ELR (cell line): ENCODE measurements at places on chromosomes 16 and 17.

- no peak for DNase-seq
Observed at GRCh38 chr16:16001596-16002255, 52.3 kb downstream of the ABCC1 start.

DNA sequence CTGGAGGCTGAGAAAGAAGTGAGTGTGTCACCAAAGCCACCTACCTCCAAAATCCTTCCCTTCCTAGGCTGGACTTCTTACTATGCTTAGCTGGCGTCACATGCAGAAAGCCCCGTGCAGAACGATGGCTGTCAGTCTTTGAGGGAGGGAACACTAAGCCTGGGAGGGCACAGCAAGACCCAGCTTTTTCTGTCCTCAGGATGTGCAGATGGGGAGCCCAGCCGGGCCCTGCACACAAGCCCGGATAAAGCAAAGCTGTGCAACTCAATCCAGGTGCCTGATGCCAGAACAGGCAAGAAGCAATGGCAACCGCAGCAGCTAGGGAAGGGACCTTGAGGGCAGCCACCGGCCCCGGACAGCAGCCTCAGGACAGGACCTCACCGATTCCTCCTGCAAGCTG lies 13.9 kb upstream of the USP36 start:
- no peak for DNase-seq

GRCh38 chr16:25257956-25258860 lies 563 bp upstream of the ZKSCAN2 start:
- peak; percentile 90 for DNase-seq

DNA sequence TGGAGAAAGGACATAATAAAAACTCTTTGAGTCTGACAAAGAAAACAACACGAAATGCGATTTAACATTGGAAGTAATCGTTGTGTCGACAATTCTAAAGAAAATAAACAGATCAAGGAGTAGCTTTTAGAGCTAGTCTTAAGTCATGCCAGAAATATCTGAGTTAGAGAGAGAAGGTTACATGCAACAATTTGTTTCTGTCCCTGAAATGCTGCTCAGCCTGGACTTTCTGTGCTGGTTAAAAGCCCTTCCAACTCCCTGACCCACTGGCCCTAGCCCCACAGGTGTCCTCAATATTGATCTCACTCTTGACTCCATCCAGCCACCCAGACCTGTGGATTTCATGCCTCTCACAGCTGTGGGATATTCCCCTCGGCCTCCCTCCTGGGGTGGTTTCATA lies 33.2 kb upstream of the TEX2 start:
- no peak for DNase-seq

- DNase-seq: peak; percentile 94
Observed at GRCh38 chr17:50094243-50094752, 853 bp upstream of the PDK2 start.

GRCh38 chr16:3952737-3953131 lies 72.2 kb upstream of the CREBBP start:
- DNase-seq: no peak

DNA sequence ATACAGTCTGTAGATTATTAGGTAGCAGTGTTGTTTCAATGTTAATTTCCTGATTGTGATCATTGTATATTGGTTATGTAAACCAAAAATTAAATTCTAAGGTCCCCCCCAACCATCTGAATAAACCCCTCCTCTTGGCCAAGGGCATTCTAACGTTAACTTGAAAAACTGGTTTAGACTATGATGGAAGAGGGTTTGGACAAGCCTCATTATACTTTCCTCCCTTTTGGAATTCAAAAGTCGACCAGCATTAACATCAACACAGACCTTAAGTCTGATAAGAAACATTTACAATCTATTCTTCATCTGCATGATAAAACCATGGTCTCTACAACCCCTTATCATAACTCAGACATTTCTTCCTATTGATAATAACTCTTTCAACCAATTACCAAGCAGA lies 20.6 kb upstream of the KIFC3 start:
- no peak for DNase-seq

DNA sequence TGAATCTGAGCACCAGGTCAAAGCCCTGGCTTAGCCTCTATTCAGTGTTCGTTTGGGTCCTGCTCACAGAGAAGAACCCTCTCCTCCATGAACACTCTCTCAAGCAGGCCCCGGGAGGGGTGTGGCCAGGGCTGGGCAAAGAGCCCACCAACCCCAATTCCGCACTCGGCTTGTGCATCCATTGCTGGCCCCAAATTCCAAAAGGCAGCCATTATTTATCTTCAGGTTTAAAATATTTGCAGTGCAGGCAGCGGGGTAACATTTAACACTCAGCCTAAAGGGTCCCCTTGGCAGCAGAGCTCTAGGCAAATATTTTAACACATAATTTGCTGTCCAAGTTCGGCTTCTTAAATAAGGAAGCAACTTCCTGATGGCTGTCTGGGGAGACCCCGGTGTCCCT lies 115.7 kb downstream of the ZNF423 start:
- DNase-seq: no peak

DNA sequence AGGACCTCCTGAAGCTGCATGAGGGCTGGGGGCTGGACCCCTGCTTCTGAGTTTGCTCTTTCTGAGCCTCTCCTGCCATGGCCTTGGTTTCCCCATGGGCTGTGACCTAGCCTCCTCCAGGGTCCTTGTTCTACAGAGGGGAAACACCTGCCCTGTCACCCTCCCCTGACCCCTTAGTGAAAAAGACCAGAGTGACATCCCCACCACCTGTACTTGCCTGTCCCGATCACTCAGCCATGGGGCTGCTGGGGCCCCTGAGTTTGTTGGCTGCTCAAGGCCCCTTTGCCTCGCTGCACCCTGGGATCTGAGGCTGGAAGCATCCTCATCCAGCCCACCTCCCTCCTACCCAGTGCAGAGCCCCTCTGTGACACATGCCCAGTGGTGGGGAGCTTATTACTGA lies 800 bp downstream of the NOD2 start:
- DNase-seq: no peak

DNA sequence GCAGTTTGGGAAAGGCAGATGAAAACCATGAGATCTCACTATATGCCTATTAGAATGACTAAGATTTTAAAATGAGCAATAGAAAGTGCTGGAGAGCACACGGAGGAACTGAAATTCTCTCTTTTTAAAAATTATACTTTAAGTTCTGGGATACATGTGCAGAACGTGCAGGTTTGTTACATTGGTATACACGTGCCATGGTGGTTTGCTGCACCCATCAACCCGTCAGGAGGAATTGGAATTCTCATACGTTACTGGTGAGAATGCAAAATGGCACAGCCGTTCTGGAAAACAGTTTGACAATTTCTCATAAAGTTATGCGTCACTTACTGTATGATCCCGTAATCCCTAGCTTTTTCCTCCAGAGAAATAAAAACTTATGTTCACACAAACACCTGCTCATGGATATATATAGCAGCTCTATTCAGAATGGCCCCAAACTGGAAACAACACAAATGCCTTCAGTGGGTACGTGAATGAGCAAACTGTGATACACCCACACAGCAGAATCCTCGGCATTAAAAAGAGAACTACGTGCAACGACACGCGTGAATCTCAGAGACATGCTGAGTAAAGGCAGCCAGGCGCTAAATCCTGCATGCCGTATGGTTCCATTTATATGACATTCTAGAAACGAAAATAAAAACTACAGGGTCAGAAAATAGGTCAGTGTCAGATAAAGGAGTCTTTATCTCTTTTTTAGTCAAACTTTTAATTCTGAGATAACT lies 11.8 kb downstream of the PIK3R6 start:
- DNase-seq: no peak

DNA sequence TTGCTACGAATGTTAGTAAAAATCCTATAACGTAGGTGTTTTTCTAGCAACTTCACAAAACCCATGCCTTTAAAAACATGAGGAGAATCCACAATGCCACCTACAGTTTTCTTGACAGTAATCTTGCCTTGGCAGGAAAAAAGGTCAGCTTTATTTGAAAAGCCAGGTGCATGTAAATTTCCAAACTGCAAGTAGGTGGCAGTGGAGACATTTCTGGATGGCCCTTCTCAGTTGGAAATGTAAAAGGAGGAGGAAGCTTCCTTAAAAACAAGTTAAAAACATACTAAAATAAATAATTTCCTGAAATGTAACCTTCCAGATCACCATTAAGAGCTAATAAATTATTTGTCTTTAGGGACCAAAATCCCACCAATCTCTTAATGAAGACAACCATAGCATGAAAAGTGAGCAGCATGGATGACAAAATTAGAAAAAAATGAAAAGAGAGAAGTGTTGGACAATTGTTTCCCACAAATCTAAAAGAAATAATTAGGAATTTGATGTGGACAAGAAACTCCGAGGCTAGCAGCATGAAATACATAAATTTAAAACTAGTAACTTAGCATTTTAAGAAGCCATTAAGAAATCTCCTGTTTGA lies 152.2 kb downstream of the SNX11 start:
- DNase-seq: peak; percentile 72
